H7 (cell line): ENCODE measurements at places on chromosomes 16 and 17.

- no peak for DNase-seq
Measured at GRCh38 chr17:1470755-1471462, 14.9 kb upstream of the CRK start.

DNA sequence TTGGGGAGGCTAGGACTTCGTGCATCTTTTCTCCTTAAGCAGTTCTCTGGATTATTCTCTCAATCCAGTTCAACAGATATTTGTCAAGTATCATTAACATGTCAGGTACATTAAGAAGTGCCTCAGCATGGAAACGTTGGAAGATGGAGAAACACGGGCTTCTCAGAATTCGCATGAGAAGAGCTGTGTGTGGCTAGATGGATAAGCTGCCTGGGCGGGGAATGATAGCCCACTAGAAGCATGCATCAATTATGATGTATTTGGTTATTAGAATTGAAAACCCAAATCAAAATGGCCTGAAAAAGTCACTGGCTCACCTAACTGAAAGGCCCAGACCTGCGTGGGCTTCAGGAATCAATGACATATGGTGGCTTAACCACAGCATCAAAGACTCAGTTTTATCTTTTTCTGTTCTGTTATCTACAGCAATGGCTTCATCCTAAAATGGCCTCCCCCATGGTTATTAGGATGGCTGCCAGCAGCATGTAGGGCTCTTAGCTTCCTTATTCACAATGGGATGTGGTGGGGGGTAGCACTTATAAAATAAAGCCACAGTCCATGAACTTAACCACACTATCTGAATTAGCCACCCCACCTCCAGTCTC is 43.9 kb downstream of the MMD start:
- DNase-seq: no peak

DNA sequence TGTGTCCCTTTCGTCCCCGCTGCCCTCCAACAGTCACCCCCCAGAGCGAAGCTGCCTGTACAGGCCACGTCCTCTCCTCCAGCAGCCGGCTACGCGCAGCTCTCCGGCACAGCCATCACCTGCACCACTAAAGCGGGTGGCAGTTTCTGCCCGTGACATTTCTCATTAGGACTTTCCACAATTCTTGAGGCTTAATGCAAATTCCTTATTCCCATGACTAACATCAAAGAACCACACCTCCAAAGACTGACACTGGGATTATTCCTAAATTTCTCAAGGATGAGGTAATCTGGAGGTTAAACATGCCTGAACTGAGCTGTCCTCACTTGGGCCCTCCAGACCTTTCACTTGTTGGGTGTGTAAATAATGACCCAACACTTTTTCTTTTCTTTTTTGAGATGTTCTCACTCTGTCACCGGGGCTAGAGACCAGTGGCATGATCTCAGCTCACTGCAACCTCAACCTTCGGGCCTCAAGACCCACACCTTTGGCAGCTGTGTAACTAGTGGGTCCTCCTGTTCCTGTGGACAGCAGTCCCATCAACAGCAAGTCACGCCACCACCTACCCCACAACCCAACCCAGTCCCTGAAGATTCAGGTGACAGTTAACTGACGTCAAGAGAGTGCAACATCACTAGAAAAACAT is 11.7 kb downstream of the ANKRD11 start:
- no peak for DNase-seq

GRCh38 chr16:81823111-81823510 is 44.0 kb downstream of the PLCG2 start:
- peak; percentile 36 for DNase-seq

DNA sequence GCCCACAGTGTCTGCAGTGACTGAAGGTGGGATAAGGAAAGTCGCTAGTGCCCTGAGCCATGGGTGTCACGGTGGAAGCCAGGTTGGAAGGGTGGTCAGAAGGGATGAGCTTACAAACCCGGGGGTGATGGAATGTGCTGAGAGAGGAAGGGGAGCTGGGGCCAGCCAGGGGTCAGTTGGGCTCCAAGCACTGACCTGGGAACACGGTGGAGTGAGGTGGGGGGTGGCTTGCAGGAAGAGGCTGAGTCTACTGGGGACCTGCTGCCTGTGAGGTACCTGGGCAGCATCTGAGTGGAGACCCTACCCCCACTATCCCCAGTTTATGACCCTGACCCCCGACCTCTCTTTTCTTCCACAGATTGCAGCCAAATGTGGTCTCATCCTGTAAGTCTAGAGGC is 3.1 kb downstream of the TMEM92 start:
- DNase-seq: peak; percentile 44

DNA sequence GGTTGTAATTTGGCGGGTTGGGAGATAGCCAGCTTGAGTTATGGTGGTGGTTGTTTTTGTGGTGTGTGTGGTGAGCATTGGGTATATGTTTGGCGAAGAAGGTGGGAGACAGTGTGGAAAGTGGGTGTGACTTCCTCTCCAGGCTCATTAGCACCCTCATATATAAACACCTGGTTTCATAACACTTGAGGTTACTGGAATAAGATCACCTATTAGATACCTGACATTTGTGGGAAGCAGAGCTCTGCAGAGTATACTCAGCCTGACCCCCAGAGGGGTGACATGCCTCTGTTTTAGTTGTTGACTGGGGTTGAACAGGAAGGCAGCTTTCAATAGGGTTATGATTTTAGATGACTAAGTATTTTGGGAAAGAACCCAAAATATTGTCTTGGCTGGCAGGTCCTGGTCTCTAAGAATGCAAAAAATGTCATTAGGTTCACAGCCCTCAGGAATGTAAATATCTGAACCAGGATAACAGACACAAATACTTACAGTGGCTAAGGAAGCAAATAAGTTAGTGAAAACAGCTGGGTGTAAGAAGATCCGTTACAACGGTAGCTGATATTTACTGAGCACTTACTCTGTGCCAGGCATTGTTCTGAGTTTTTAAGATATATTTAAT is 18.3 kb upstream of the EFCAB13 start:
- DNase-seq: no peak

DNA sequence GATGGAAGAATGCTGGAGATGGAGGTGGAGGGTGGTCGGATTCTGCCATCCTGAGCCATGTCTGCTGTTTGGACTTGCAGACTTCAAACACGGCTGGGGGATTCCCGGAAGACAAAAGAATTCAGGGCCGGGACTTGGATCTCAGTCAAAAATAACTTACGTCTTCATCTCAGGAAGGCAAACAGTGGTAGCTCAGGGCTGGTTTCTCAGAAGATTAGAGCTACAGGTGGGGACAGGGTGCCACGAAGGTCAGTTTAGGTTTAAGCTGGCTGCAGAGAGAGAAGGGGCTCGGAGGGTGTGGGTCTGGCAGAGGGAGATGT is 4.3 kb upstream of the RHBDL3 start:
- DNase-seq: peak; percentile 47

DNA sequence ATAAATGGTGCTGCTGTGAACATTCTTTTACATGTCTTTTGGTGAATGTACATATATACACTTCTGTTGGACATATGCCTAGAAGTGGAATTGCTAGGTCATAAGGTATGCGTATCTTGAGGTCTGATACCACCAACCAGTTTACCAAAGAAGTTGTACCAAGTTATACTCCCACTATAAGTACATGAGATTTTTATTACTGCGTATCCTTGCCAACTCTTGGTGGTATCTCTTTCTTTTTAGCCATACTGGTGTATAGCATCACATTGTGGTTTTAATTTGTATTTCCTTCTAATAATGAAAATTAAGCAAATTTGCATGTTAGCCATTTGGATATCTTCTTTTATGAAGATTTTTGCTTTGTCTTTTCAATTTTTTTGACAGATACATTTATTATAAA is 80.5 kb downstream of the ATF7IP2 start:
- no peak for DNase-seq

DNA sequence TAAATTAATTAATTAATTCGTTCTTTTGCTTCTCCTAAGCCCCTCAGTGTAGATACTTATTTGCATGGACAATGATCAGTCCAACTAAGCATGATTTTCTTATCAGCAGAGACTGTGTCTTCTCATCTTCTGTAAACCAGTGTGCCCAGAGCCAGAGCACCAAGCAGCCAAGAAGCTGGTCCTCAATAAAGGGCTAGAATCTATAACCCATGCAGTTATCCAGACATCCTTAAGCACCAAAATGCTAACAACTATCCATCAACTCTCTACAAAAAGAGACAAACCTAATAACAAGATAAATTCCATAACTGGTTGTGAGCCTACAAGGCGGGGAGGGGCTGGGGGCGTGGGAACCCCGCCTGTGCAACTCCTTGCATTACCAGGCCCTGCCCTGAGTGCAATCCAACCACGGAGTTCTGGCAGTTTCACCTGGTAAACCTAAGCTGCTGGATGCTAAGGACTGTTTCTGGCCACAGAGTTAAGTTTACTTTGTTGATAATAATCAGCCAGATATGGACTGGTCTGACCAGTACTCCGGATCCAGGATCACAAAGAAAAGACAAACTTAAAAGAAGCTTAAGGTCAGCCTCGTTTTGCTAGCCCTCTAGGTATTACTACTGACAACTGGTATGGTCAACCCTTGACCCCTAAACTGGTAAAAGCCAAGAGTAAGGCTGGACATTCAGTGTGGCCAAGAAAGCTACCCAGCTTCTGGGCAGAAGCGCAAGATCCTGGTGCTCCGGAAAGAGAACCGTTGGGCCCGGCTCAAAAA is 51.5 kb downstream of the ZFHX3 start:
- no peak for DNase-seq

DNA sequence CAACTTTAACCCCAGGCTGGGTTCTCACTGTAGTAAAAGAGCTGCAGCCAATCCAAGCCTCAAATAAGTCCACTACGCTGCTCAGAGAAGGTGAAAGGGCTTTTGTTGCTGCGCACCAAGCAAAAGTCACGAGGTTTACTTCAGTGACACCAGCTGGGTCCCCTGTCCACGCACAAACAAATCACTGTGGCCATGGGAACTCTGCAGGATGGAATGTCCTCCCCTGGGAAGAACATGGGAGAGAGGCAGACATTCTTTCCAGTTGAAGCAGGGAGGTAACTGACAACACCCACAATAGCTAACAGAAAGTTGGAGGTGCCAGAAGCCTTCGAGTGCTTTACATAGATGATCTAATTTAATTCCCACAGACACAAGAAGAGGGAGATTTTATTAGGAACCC is 181.9 kb downstream of the PMP22 start:
- no peak for DNase-seq

- no peak for DNase-seq
Measured at GRCh38 chr16:1420111-1420539, 422 bp downstream of the UQCC4 start.

GRCh38 chr16:24852281-24852721 is 6.5 kb downstream of the SLC5A11 start:
- DNase-seq: no peak

GRCh38 chr17:49496183-49496866 is 1.2 kb downstream of the NGFR start:
- DNase-seq: peak; percentile 96

DNA sequence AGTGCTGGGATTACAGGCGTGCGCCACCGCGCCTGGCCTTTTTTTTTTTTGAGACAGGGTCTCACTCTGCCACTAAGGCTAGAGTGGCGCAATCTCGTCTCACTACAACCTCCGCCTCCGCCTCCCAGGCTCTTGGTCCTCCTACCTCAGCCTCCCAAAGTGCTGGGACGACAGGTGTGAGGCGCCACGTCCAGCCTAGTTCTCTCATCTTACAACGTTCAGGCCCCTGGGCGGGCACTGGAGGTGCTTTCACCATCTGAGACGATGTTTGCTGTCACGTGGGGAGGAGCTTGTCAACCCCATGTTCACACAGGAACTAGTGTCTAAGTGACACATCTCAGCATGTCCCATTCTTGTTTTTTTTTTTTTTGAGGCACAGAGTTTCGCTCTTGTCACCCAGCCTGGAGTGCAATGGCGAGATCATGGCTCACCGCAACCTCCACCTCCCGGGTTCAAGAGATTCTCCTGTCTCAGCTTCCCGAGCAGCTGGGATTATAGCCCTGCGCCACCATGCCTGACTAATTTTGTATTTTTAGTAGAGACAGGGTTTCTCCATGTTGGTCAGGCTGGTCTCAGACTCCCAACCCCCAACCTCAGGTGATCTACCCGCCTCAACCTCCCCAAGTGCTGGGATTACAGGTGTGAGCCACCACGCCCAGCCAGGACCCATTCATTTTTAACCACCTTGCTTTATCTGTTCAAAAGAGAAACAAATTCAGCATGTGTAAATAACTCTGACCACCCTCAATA is 5.2 kb upstream of the FANCA start:
- no peak for DNase-seq

DNA sequence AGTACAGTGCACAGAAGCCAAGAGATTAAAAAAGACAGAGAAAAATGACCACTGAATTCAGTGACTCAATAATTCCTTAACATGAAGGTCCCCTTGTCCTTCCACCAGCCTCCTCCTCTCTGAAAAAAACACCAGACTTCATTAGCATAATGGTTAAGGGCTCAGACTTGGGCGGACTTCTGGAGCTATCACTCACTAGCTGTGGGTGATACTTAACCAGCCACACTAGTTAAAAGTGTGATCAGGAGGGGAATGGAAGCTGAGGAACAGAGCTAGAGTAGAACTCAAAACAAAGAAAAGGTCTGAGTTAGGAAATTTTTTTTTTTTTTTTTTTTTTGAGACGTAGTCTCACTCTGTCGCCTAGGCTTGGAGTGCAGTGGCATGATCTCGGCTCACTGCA is 23.2 kb downstream of the ZNF652 start:
- no peak for DNase-seq

DNA sequence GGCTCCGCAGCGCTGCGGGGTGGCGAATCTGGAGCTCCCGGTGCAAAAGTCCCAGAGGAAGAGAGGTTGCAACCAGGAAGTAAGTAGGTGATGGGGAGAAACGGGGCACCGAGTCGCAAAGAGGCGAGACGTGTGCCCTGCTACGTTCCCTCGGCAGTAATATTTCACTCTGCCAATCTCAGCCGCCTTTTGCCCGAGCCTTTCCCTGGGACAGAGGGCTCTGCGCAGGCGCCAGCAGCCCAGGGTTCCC is at the start of gene NR1D1:
NR1D1 (minus strand) TSS at position 171 of the 250 bp plus-strand sequence. CDS start 495 bp downstream, outside the sequence.
- no peak for DNase-seq

DNA sequence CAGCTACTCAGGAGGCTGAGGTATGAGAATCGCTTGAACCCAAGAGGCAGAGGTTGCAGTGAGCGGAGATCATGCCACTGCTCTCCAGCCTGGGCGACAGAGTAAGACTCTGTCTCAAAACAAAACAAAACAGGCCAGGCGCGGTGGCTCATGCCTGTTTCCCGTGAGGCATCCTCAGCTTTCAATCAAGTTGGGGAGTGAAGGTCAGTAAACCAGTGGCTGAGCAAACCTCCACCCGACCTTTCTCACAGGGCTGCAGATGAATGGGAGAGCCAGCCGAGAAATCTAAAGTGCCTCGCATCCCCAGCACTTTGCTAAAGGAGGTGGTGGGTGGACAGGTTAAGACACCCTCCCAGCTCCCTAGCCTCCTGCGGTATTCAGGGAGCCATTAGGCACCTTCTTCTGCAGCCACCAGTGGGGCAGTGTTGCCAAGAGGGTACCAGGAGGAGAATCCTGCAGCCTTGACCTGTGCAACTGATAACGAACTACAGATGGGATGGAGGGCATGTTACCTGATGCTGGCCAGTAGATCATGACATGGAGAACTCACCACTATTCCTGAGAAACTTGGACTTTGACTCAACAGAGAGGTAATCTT is 59.0 kb downstream of the KPNA2 start:
- no peak for DNase-seq
